Tongue (tissue), 3 donors: ENCODE measurements at places on chromosomes 4 and X.
A peak's percentile ranks its signal among the peaks of the same experiment; 100 is the strongest.

DNA sequence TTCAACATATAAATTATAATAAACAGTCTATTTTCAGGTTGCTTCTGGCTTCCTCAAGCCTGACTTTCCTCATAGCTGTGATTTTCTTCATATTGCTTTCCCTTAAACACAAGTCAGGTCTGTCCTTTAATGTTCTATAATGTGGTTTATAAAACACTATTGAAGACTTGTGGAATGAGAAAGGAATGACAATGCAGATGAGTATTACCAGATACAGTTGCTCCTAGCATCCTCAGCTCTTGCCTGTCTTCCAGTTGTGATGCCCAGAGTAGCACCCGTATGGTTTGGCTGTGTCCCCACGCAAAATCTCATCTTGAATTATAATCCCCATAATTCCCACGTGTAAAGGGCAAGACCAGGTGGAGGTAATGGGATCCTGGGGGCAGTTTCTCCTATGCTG is 265.7 kb upstream of the BOD1L1 start:
- DNase-seq, result no peak

DNA sequence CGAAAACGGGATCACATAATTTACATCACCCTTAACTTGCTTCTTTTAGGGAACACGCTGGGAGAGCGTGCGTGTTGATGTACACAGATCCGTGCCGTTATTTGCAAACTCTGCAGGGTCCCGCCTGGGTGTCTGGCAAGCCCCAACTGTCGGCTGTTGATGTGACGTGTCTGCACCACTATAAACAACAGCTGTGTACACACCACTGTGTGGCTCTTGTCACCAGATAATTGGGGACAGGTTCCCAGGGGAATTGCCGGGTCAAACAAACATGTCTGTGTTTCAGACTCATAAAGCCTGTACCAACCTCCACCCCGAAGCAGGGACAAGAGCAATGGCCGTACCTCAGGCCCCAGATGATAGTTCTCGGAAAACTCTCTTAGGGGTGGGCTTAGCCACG is 105.0 kb upstream of the AFAP1 start:
- peak; percentile 59 for DNase-seq

- no peak for DNase-seq
Observed at GRCh38 chrX:47723689-47724088, 64.7 kb upstream of the UXT start.

- DNase-seq, result no peak
Observed at GRCh38 chr4:153036931-153037482, 100.9 kb downstream of the FHDC1 start.

DNA sequence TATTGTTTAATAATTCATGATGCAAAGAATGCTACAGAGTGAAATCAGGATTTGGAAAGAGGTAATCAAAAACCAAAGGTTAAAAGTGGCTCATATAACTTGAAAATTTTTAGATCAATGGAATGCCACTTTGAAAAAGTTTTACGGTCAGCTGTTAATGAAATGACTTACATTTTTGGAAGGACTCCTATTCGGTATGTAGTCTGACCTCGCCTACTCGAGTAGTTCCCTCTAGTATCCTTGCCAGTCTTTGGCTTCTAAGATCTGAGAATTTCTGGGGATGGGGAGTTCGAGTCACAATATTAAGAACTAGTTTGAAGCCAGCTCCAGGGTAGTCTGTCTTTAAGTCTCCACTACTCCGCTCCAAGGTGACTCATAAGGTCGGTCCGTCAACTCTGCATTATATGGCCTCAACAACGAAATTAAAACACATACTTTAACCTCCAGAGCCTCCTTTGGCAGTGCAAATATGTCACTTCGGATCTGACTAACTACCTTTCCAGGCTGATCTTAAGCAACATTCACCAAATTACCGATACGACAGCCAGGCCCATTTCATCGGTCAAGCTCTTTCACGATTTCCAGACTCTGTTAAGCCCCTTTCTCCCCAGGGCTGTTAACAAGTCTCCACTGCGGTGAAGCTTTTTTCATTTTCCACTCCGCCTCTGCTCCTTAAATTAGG is 733 bp upstream of the NAA15 start:
- no peak for DNase-seq

- DNase-seq, result peak; percentile 62
Observed at GRCh38 chr4:67746797-67747495, 7.2 kb downstream of the GNRHR start.

- DNase-seq, result no peak
Observed at GRCh38 chr4:61162116-61162515, 38.0 kb upstream of the ADGRL3 start.

- DNase-seq, result no peak
Observed at GRCh38 chrX:37755025-37755424, 24.8 kb upstream of the CYBB start.

DNA sequence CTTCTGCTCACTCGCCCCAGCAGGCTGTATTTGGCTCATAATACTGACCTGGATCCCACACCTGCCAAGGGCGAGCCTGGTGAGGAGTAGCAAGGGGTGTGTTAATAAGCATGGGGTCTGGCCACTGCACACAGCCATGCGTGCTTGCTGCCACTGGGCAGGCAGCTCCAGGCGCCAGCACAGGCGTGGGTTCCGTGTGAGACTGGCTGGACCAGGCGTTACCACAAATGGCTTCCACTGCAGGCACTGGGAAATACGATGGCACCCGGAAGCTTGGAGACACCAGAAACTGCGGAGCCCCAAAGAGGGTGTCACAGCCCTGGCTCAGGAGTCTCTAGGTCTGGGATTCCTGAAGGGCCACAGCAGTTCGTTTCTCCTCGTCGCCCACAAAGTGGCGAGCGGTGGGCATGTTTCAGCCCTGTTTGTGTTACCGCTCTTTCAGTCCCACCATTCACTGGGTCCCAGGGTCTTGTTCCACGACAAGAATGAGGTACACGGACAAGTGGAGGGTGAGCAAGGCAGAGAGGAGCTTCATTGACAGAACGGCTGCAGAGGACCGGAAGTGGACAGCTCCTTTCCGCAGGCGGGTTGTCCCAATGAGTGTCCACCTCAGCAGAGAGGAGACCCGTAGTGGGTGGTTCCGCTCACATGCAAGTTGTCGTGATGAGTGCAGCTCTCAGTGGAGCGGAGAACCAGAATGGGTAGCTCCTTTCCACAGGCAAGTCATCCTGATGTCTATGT is 428.9 kb downstream of the EPHA5 start:
- DNase-seq, result no peak

GRCh38 chr4:74921490-74921889 is 11.4 kb upstream of the PARM1 start:
- no peak for DNase-seq

DNA sequence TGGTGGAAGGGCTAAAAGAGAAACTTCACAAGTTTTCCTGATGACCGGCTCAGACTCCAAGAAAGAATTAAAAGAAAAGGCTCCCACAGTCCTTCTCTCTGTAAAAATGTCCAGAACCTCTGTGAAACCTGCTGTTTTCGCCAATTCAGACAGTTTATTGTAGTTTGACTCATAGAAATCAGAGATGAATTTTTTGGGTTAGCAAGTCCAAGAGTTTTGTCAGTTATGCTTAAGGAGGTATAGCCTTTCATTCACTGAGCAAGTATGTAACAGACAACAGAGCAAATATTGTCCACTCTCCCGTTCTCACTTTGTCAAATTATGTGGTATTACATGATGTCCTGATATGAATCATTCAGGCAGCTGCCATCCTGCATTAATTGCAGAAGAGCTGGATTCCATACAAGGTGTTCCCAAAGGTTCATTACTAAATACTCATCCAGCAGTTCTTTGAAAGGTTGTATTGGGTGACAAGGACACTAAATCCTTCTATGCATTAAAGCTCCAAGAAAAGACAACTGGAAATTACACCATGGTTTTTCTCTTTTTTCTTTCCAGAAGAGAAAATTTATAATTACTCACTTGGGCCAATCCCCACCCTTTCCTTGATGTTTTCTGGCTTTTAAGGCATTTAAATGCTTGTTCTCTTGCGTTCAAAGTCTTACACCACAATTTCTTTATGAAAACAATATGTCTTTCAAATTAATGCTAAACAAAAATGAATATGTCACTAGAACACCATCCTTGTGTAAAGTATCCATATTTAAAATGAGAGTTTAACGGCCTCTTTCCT is 30.0 kb upstream of the PLAC1 start:
- peak; percentile 51 for DNase-seq

DNA sequence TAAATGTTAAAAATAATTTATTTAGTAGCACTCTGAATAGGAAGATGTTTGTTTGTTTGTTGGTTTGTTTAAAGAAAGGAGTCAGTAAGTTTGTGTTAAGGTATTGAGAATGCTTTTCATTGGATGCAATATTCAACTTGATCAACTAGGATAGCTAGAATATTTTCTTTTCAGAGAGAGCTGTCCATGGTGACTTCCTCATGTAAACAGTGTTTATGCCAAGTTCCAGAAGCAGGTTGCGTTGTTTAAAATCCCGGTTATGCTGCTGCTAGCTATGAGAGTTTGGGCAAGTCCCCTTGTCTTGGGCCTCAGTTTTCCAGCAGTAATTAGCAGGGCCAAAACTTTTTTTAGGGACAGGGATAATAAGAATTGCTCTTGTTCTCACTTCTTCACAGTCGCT is 876.2 kb upstream of the HS3ST1 start:
- DNase-seq, result no peak

GRCh38 chr4:75714704-75715103 is 9.7 kb upstream of the USO1 start:
- DNase-seq, result no peak

DNA sequence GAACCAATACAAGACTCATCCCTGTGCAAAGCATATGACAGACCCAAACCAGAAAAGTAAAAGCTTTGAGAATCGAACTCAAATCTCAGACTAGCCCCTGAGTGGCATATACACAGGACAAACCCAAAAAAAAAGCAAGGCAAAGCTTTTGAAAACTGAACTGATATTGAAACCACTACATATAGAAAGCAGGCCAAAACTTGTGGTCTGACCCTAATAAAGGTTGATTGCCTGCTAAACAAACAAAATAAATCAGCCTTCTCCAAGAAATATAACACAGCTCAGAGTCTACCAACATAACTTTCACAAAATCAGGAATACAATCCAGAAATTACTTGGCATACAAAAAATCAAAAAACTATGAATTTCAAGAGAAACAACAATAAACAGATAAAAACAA is 40.3 kb downstream of the LRBA start:
- DNase-seq, result no peak

- DNase-seq, result no peak
Observed at GRCh38 chr4:182866746-182867145, 50.4 kb downstream of the DCTD start.

DNA sequence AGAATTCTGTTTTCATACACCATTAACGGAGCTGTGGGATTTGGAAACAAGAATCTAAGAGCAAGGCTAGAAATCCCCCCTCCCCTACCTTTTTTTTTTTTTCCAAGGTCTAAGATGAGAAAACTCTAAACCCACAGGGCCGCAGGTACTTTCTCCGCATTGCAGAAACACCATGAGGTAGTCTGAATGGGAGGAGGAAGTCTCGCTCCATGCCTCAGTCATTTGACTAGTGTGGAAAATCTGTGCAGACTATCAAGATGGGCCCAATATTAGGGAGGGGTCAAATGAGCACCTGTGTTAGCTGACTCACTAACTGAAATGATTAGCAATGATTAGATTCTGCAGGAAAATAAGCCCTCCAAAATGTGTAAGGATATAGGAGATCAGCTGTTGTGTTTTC is 40.9 kb upstream of the MAP3K15 start:
- no peak for DNase-seq

DNA sequence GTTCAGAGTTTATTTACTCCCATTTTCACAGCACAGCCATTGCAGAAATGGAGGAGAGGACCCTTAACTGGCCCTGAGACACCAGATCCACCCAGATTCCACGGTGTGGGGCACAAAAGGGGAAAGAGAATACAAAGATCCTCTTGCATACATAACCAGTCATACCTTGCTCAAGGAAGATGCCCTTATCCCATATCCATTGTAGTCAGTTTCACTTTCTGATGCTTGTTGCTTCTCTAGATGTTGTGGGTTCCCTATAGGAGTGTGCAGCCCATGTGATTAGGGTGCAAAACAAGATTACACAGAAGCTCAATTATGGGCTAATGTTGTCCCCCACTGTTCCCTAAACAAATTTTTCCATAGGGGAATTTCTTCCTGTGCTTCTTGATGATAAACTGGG is 1309.0 kb upstream of the PABPC4L start:
- DNase-seq, result no peak

GRCh38 chrX:53317365-53318069 is 36.1 kb upstream of the IQSEC2 start:
- peak; percentile 69 for DNase-seq

GRCh38 chr4:139017861-139018260 is 2.3 kb downstream of the NOCT start:
- no peak for DNase-seq

- no peak for DNase-seq
Observed at GRCh38 chrX:16658284-16658683, 8.3 kb downstream of the S100G start.
